ENCODE measurements at places on chromosomes 6 and 20.

DNA sequence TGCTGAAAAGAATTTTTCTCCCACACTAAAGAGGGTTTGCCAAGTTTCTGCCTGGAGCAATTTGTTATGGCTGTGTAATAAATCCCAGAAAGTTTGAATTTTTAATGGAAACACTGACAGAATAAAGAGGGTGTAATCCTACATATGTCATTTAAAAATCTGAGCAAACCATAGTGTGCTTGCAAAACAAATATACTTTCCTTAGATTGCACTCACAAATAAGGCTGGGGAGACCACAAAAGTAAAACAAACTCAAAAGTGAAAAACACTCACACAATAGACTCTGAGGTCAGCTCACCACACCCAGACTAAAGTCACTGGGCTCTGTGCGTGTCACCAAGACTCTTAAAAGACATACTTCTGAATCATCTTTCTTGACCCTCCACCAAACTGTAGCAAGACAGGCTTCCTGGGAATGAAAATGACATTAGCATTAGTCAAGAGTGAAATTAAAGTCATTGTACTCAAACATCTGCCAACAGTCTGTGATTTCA, 4.8 kb upstream of the ATXN1 start:
- DNase-seq = peak; percentile 71

DNA sequence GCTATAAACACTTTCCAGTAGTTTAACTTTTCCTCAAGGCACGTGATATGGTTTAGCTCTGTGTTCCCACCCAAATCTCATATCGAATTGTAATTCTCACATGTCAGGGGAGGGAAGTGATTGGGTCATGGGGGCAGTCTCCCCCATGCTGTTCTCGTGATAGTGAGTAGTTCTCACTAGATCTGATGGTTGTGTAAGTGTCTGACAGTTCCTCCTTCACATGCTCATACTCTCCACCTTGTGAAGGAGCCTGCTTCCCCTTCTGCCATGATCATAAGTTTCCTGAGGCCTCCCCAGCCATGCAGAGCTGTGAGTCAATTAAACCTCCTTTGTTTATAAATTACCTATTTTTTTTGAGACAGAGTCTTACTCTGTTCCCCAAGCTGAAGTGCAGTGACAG, 127.9 kb downstream of the DTNBP1 start:
- DNase-seq = no peak

DNA sequence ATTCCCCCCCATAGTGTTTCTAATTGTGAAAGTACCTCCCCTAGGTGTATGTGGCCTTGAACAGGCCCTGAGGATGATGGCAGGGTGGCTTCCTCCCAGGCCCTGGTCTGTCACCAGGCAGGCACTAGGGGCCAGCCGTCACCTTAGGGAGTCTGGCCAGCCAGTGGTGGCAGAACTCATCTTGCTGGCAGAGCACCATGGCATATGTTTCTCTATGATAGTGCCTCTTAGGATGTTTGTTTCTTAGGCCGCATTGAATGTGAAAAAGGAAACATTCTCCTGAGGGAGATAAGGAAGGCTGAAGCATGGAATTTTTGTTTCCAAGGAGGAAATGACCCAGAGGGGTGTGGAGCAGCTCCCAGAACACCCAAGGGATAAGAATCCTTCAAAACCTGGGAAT, 45.2 kb upstream of the KLHL31 start:
- DNase-seq = no peak

DNA sequence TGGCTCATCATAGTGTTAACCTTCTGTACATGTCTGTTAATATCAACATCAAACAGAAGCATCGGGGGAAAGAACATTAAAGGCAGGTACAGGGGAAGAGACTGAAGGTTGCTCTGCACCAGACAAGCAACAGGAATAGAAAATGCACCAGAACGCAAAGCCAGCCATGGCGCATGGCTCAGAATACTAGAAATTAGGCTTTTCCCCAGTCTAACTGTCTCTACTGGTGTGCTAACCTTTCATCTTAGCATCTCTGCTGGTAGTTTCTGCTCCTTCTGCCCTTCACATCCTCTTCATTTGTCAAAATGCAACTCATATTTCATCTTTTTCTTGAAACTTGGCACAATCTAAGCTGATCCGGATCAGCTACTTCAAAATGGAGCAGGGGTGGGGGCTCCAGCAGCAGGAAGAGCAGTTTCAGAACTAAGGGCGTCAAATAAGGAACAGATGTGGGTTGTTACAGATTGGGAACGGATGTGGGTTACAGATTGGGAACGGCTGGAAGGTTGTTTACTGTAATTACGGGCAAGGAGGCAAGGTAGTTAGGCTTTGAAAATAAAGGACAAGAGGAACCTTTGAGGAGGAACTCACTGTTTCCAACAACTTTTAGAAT, 13.1 kb upstream of the RNASET2 start:
- no peak for DNase-seq

DNA sequence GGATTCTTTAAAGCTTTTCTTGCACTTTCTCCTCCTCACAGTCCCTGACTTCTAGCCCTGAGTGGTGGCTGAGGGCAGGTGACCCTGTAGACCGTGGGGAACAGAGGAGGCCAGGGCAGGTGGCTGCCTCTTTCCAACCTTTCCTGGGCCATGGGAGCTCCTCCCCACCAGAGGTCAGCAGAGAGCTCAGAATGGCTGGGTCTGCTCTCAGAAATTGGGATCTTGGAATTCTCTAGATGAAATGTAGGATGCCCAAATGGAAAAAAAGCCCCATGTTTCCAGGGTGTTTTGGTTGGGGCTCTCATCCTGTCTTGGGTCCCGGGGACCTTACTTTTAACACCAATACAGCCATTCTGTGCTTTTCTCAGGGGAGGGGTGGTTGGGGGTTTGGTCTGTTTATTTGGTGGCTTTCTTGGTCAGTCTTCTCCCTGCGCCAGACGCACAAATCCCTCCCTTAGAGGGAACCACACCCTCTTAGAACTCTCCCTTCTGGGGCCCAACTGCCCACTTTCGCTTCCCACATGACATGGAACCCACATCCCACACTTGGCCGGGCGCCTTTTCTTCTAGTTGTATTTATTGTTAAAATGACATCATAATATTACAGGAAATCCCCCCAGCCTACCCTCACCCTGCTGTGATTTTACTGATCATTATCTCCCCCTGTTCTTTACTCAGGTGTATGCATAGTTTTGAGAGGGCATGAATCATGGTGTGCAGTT, 17.9 kb downstream of the GNAS start:
- DNase-seq = peak; percentile 82

DNA sequence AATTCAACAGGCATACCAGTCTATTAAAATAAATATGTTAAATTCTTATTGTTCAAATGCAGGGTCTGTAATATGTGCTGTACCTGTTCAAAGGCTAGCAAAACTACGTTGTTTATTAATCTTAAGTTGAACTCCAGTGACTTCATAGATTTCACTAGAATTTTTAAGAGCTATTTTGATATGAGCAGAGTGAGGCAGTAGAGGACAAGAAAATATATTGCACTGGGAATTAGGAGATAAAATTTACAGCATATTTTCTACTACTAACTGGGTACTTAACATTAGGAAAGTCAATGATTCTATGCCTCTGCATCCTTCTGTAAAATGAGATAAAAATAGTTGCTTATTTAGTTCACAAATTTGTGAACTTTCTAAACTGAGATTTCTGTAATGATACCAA, 162.2 kb upstream of the BMP5 start:
- DNase-seq = no peak

GRCh38 chr20:24972341-24972740, 20.2 kb downstream of the APMAP start:
- DNase-seq = no peak

DNA sequence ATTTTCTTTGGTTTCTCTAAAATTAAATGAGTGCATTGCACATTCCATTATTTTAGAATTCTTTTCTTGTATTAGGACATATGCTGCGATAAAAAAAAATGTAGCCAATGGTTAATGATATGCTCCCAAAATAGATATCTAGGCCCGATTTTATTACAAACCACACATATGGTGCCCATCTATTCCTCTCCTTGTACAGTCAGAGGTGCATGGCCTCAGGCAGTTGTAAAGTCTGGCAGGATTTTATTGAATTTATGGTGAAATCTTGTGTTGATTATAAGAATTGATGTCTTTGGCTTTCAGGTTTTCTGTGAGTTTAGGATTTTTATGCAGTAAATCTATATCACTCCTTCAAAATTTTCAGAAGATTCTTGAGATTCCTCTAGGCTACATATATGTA, 192.2 kb downstream of the RFPL4B start:
- DNase-seq = no peak

- peak; percentile 24 for DNase-seq
These were observed 146.5 kb downstream of the CDKAL1 start for GRCh38 chr6:20680697-20681165.

DNA sequence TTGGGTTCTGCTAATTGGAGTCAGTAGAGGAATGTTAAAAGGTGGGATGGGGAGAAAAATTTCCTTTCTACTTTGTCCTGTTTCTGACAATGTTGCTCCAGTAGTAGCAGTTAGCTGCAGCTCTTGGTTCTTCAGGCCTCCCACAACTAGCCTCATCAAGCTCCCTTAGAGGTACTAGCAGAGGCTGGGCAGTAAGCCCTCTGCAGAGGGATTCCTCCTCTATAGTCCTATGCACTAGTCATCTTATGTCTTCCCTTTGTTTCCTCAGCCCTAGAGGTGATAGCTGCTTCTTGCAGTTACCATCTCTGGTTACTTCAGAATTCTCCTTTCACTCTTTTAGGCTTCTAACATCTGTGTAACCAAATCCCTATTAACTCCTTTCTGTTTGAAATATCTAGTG, 99.8 kb downstream of the FILIP1 start:
- no peak for DNase-seq

- no peak for DNase-seq
These were observed 471.6 kb downstream of the CD83 start for GRCh38 chr6:14589175-14589574.

- DNase-seq = no peak
These were observed 25.6 kb downstream of the SIRPA start for GRCh38 chr20:1920826-1921225.

DNA sequence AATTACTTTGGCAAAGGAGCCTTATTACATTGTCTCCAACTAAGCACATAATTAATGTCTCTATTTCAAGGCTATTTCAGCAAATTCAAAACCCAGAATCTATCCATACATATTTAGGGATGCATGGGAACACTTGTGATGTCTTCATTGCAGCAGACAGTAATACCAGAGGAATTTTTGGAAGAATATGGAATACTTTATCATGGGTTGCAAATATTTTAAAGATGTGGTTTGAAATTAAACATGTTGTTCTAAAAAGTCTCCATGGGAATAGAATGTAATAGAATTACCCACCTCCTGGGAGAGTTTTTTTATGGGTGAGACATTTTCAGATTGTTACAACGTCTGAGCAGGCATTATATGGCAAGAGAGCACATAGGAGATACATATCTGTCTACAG, 170.8 kb downstream of the KCNQ5 start:
- no peak for DNase-seq

DNA sequence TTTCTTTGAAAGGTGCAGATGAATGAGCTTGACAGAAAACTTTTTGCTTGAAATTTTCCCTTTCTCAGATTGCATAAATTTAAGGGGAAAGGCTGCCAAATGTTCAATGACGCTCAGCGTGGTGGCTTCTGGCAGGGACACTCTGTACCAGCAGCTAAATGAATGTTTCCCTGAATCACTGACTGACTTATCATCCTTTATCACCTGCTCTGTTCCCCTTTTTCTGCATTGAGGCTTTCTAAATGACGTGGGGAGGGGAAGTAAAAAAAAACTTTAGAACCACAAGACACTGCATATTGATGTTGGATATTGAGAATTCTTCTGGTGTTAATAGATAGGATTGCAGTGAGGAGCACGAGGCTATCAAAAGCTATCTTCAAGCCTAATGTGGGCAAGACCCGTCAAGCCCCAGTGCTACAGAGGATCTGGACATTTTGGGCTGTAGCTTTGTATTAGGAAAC, 46.9 kb upstream of the ENPP5 start:
- DNase-seq = no peak

- no peak for DNase-seq
These were observed 2.5 kb downstream of the FOXF2 start for GRCh38 chr6:1391800-1392309.

GRCh38 chr6:143677891-143678791, at the start of gene PHACTR2:
PHACTR2 (plus strand) TSS chr6:143677965; CDS start chr6:143678164, 199 bp downstream.
- peak; percentile 91 for DNase-seq

DNA sequence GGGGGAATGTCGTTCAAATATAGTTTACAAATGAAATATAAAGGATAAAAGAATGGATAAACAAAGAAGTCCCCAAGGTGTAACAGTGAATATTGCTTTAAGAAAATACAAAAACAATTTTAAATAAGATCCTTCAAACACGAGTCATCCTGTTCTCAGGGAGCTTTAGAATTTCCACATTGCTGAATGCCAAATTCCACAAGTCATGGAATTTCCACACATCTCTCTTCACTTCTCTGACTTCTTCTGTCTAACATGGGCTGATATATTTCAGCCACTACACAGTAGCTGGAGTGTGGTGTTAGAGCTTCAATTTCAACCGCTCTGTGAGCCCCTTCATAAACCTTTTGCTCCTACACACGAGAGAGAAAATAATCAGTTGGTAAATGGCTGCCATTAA, 28.0 kb downstream of the IL22RA2 start:
- DNase-seq = no peak

- DNase-seq = no peak
These were observed 58.1 kb downstream of the NOL4L start for GRCh38 chr20:32527052-32527446.

DNA sequence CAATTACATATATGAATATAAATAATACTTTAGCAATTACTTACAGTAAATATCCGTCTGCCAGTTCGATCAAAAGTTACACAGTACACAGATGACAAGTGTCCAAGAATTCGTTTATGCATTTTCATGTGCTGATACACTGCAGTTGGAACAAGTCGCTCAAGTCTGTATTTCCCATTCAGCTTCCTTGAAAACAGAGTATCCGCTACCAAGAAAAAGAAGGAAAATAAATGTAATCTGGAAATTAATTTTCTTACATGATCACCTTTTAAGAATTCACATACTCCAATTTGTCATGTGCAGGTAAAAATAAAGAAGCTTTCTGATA, 35.3 kb downstream of the PHIP start:
- DNase-seq = no peak

DNA sequence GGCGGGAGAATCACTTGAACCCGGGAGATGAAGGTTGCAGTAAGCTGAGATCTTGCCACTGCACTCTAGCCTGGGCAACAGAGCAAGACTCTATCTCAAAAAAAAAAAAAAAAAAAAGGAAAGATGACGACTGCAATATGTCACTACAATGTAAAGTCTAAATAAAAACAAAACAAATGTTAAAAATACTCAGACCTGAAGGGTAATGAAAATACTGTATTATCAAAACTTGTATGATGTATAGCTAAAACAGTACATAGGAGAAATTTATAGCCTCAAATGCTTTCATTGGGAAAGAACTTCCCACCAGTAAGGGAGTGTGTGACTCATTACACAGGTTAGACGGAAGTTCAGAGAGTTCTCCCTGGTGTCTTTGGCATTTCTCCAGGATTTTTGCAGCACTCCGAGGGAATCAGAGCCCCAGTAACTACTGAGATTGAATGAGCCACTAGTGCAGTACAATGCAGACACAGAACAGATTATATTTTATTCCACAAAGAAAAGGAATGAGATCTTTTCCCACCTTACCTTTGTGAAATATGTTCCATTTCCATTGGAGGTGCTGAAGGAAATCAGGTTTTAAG, 12.5 kb upstream of the RALGAPB start:
- peak; percentile 94 for DNase-seq

GRCh38 chr6:127902933-127903332, 2.1 kb upstream of the THEMIS start:
- DNase-seq = no peak
